ENCODE measurements at places on chromosomes 2 and 18.

DNA sequence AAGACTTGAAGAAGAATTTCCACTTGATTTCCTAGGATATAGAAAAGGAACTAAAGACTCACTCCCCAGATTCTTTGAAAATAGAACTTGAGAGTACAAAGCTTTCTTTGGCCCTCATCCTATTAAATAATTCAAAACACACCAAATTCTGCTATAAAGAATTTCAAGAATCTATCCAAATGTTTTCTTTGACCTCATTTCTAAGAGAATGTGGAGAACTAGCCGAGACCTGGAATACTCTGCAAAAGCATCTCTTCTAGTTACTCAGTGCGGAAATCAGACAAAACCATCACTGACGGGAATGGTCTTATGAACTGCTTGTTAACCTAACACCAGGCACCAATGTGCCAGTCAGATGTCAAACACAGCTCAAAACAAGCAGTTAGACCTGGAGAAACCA, 44.2 kb upstream of the ARL5A start:
- DNase-seq: no peak

- DNase-seq: no peak
Measured at GRCh38 chr2:8626572-8626971, 55.3 kb upstream of the ID2 start.

DNA sequence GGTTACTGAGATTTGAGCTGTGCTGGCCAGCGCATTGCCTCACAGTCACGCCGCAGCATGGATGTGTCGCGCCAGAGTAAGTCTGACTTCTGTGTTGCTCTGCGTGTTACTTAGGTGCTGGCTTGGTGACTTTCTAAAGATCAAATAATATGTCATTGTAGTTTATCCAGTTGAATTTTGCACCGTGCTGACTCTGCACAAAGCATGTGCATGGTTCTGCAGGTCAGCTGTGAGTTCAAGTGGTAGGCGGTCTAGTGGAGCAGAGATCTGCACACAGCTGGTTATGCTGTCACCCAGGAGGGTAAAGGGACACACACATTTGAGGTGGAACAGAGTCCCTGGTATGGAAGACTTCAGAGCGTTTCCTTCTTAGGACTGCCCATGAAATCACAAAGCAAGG, 105.1 kb downstream of the CEP192 start:
- no peak for DNase-seq

DNA sequence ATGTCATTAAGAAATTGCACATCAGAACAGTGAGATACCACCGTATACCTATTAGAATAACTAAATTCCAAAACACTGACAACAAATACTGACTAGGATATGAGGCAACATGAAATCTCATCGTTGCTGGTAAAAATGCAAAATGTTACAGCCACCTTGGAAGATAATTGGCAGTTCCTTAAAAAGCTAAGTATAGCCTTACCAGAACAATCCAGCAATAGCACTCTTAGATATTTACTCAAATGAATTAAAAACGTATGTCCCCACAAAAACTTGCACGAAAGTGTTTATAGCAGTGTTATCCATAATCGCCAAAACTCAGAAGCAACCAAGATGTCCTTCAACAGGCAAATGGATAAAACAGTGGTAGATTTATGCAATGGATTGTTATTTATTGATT, 241.7 kb downstream of the EPHA4 start:
- no peak for DNase-seq

GRCh38 chr2:219954331-219954730, 326.9 kb downstream of the SLC4A3 start:
- DNase-seq: no peak

- DNase-seq: no peak
Measured at GRCh38 chr2:237540823-237541222, 25.6 kb upstream of the PRLH start.

DNA sequence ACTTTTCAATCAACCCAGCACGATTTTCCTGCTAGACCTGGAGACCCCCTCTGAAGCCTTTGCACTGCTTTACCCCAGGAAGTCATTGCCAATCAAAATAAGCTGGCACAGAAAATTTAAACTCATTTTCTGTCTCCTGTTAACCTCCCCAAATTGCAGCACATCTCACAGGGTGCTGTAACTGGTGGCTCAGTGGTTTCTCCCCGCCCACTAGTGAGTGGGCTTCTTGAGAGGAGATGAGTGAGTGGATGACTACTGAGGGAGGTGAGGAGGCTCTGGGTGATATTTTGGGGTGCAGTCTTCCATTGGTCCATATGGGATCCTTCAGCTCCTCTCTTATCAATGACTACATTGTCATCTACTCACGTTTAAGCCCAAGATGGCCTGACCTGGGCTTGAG, 239.8 kb upstream of the HS6ST1 start:
- DNase-seq: no peak

GRCh38 chr2:208359632-208359986, 47.0 kb upstream of the PTH2R start:
- DNase-seq: no peak

GRCh38 chr18:28652654-28653053, 475.7 kb upstream of the CDH2 start:
- no peak for DNase-seq

- no peak for DNase-seq
Measured at GRCh38 chr18:37122877-37123276, 293.9 kb downstream of the KIAA1328 start.

DNA sequence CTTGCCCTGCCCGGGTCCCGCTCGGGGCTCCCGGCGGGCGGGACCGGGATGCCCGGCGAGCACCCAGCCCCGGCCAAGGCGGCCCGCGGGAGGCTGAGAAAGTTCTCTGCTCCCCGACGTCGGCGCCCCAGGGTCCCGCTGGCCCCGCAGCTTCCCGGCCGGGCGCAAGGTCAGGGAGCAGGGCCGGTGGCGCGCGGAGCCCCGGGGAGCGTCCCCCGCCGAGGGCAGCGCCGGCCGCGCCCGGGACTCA, 331 bp downstream of the SERPINE2 start:
- DNase-seq: no peak

DNA sequence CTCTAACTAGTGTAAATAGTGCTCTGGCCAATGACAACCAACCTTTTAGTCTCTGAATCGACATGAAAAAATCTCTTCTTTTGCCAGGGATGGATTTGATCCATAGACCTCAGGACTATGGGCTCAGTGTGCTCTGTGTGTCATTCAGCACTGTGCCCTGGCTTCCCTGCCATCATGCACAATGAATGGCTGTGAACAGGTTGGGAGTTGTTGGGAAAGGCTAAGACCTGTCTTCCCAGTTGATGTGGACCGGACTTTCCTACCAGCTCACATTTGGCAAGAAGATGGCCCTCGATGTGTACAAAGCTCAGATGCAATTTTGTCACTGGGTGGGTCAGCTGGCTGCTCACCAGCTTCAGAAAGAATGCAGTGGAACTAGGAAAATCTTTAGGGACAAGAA, 26.0 kb upstream of the ARHGAP25 start:
- DNase-seq: no peak

- no peak for DNase-seq
Measured at GRCh38 chr2:230759481-230760167, 47.0 kb downstream of the CAB39 start.

DNA sequence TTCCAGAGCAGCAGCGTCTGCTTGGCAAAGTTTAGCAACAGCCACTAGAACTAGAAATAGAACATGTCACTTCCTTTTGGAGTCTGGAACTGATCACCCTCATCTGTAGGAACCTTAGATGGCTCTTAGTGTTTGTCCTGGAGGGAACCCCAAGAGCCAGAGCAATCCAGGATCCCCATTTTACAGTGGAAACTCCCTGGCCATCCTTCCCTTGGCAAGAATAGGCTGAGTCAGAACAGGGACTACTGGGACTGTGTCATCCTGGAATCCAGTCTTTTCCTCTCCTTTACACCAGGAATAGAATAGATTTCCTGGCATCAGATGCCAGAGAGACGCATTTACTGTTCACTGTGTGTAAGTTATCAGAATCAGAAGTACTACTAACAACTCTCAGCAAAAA, 33.2 kb upstream of the GRHL1 start:
- DNase-seq: no peak

DNA sequence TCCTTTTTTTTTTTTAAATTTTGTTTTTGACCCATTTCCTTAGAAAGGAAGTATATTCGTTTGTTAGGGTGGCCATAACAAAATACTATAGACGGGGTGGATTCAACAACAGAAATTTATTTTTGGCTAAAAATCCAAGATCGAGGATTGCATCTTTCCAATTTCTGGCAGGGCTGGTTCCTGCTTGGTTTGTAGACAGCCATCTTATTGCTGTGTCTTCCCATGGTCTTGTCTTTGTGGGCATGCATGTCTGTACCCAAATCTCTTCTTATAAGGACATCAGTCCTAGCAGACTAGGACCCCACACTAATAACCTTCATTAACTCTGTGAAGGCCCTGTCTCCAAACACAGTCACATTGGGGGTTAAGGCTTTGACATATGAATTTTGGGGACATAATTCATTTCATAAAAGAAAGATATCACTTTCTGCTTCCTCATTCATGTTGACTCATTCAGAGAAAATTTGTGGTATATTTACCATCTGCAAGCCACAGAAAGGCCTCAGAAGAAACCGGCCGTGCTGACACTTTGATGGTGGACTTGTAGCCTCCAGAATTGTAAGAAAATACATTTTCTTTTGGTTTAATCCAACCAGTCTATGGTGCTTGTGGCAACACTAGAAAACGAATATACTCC, 262.1 kb downstream of the LPIN1 start:
- DNase-seq: no peak

DNA sequence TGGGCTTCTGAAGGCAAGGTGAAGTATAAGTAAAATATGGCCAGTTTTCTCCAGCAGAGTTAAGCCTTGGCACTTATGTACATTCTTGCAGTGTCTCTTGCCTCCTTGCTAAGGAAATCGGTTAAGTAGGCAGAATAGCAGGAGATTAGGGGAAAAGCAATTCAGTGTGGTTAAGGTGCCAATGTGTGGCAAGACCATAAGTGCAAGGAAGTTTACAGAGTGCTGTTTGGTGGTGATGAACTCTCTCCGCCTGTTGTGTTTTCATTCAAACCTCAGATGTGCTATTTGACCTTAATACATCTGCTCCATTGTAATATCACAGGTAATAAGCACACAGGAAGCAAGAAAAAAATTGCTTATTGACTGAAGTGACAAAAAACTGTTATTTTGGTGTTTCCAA, 156.1 kb downstream of the MGAT5 start:
- DNase-seq: no peak

DNA sequence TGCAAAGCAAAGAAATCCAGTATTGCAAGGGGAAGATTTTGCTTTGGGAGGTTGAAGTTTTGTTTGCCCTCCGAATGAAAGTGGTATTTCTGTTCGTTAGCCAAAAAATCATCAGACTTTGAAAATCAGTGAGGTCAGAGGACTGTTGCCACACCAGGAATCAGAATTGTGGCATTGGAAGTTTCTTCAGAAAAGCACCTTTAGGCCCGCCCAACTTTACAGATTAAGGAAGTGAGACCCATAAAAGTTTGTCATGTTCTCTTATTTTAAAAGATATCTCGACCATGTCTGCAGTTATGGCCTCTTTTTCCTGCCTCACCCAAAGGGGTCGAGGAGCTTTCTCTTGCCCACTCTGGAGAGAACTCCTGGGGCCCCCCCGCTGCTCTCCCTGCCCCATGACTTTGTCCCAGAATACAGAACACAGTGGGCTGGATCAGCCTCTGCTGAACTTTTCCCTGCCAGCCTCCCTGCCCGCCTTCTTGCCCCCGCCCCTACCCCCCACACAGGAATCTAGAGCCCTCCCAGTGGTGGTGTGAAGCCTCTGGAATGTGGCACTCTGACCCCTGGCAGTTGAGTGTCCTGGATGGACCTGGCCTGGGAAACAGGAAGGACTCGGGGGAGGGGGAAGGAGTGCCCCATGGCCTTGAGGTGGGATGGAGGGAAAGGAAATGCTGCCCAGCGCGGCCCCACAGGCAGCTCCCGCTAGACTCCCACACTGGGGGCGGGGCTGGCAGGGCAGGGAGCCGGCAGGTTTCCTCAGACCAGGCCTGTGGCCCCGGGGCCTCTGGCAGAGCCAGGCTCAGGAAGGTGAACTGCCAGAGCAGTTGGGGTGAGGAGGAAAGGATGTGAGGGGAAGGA, 25.3 kb downstream of the CRIM1 start:
- no peak for DNase-seq

DNA sequence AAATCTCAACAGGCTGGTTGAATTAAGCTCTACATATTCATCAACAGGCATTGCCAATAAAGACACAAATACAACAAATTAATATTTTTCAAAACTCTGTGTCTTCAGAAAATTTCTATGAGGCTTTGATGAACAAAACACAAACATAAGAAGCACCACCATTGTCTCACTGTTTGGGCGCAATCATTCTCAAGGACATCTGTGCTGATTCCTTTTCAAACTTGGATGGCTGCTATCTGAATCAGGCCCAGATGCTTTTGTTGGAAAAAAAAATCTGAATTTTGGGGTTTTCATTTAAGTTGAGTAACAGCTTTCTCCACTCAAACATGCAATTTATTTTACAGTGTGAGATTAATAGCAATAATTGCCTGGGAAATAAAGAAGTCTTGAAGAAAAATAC, 173.8 kb downstream of the NRXN1 start:
- DNase-seq: no peak

- DNase-seq: no peak
Measured at GRCh38 chr2:180662941-180663471, 317.4 kb upstream of the UBE2E3 start.

DNA sequence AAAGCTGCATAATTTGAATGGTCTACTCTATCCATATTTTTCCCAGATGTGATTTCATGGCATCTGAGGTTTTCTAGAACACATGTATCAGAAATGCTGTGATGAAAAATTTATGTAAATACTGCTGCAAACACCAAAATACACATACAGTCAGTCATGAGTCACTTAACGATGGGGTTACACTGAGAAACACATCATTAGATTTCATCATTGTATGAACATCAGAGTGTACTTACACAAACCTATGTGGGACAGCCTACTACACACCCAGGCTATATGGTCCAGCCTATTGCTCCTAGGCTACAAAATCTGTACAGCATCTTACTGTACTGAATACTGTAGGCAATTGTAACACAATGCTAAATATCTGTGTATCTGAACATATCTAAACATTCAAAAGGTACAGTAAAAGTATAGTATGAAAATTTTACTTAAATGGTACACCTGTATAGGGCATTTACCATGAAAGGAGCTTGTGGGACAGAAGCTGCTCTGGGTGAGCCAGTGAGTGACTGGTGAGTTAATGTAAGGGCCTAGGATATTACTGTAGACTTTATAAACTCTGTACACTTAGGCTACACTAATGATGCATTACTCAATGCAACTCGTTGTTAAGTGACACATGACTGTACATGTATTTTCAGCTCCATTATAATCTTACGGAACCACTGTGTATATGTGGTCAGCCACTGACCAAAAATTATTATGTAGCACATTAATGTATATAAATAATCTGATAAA, 33.5 kb downstream of the PNO1 start:
- no peak for DNase-seq

GRCh38 chr2:118989481-118989880, 47.5 kb downstream of the MARCO start:
- no peak for DNase-seq
